ENCODE measurements at places on chromosomes 4 and X. TPM values are rescaled to one million over a fixed set of nuclear protein-coding genes. Genes with fewer than 3 reads are reported as not detected.

DNA sequence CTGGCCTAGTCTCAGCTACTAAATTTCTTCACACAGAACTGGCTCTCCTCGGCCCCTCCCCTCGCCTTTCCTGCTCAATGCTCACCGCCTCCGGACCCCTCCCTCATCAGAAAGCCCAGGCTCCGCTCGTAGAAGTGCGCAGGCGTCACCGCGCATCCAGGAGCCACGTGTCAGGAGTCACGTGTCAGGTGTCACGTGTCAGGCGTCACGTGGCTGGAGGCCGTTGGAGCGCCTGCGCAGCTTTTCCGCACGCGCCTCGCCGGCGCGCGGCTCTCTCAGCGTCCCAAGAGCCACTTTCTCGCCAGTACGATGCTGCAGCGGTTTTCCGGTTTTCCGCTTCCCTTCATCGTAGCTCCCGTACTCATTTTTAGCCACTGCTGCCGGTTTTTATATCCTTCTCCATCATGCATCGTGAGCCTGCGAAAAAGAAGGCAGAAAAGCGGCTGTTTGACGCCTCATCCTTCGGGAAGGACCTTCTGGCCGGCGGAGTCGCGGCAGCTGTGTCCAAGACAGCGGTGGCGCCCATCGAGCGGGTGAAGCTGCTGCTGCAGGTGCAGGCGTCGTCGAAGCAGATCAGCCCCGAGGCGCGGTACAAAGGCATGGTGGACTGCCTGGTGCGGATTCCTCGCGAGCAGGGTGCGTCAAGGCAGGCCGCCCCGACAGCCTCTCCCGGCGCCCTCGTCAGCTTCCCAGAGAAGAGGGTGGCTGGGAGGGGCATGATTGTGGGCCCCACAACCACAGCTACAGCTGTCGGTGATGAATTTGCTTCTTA lies at the start of gene SLC25A31:
SLC25A31 (plus strand) TSS at position 259 of the 772 bp plus-strand sequence; CDS start at position 405, 146 bp downstream.
- no peak for DNase-seq

DNA sequence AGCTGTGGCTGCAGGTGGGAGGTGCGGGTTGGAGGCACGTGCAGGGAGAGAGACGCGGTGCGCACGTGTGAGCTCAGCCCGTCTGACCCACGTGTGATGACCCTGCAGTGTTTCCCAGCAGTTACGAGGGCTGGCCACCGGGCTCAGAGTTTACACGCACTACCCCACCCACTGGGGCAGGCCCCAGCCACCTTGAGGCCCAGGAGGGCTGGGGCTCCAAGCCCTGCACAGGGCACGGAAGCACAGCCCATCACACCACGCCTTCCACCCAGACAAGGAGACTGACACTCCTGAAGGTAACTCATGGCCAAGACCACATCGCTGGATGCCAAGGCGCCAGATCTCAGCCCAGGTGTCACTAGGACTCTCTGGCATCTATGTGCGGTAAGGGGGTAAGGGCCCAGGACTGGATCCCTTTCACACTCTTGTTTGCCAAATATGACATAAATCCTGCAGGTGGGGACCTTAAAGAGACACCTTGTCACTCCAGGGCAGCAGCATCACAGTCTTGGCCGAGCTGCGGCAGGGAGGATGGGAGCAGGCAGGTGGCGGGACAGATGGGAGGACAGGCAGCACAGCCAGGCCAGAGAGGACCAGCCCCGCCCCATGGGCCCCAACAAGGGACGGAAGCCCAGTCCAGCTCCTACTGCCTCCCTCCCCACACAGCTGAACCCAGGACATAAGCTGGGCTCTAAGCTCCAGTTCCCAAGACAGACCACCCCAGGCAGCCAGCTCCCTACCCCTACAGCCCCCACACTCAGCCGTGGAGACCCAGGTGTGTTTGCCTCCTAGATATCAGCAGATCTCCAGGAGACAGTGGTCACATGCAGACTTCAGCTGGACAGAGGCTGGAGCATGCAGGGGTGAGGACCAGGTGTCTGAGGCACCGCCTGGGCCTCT lies 56.8 kb downstream of the ZFYVE28 start:
- peak; percentile 48 for DNase-seq

DNA sequence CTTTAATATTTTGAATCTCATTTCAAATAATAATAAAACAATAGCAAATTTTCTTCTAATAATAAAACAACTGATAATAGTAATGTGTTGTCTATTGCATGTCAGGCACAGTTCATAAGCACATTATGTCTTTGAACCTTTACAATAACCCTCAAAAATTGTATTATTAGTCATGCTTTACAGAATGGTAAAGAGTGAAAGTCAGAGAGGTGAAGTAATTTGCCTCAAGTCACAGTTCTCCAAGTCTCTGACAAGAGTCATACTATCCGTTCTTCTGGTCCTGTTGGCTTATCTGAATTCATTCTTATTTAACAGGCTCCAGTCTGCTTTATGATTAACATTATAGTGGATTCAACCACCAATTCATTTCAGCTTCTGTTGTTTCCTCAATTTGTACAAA lies 313.0 kb downstream of the AFF2 start:
- DNase-seq: no peak

GRCh38 chr4:3283483-3283882 lies 9.3 kb upstream of the RGS12 start:
- no peak for DNase-seq

GRCh38 chrX:50721764-50722521 lies 92.1 kb downstream of the SHROOM4 start:
- DNase-seq: peak; percentile 22

GRCh38 chrX:95059909-95060308 lies 1385.9 kb downstream of the FAM133A start:
- DNase-seq: no peak

DNA sequence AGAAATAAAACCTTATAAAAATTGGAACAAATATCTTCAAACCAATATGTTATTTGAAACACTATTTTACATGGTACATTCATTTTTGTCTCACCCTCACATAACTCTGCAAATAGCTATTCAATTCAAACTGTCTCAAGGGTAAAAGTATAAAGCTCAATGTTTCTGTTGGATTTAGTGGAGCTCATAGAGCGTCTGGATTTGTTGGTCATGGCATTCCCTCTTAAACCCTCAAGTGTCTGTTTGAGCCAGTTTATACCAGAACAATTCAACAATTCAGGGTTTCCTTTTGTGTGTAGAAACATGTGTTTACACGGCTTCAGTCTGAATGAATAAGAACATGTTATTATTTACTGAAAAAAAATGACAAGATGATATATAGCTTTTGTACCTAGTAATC lies 161.6 kb downstream of the PCDH18 start:
- peak; percentile 64 for DNase-seq

DNA sequence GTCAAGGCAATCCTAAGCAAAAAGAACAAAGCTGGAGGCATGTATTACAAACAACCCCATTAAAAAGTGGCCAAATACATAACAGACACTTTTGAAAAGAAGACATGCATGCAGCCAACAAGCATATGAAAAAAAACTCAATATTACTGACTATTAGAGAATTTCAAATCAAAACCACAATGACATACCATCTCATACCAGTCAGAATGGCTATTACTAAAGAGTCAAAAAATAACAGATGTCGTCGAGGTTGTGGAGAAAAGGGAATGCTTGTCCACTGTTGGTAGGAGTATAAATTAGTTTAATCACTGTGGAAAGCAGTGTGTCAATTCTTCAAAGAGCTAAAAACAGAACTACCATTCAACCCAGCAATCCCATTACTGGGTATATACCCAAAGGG lies 604.6 kb upstream of the GRIA3 start:
- DNase-seq: no peak

DNA sequence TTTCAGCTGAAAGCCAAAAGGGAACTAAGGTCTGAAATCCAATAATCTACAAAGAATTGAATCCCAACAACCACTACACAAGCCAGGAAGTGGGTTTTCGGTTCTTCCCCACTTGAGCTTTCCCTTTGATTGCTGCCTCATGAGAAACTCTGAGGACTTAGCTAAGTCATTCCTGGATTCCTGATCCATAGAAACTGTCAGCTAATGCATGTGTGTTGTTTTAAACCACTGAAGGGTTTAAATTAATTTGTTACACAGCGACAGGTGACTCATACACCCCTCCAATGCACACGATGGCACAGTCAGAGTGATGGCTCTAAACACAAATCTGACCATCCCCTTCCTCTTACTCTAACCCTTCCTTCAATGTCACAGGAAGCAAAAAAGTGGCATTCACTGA lies 282.9 kb downstream of the RAB28 start:
- no peak for DNase-seq

DNA sequence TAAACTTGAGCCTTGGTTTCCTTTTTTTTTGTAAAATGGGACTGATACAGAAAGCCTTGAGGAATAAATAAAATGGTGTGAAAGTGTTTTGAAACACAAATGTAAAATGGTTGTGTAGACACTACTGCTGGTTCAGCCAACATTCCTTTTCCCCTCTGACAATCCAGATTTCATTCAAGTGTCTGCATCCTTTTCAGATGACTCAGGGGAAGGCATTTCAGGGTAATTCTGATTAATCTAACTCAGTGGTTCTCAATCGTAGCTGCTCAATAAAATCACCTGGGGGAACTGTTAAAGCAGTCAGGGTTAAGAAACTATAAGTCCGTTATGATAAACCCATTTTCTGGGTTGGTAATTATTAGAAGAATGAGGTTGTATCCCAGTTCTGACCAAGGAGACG lies 4.6 kb downstream of the ARHGAP10 start:
- DNase-seq: no peak

DNA sequence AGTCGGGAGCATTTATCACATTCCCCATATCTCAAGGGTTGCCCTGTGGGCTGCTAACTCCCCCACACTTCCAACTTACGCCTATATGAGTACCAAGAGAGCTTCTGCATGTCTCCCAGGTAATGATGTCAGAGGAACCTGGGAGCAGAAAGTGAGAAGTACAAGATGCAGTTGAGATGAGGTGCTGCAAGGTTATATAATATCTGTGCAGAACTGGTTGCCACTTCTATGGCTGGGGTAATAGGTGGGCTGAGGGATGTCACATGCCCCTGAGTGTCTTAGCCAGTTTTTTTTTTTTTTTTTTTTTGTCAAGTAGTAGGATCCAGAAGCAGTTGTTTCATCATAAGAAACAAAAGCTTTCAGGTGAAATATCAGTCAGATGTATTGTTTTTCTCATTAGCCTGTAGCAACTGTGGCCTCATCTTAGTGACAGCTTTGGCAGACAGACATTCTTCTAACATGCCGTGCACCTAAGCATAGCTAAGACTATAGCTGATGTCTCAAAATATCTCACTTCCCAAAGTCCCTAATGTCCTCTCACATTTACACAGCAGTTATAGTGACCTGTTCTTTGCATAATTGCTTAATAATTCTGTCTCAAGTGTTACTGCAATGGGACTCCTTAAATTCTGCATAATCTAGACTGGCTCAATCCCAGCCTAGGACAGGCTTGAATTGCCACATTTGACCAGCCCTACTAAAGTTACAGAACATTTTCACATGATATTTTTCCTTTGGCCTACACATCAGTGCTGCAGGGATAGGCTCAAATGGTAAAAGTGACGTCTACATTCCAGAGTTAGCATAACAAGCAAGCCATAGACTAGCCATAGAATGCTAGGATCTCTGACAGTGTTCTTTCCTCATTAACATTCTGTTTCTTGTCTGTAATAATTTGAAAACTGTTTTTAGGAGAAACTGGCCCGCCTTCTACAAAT lies 17.9 kb upstream of the MAOB start:
- DNase-seq: no peak

DNA sequence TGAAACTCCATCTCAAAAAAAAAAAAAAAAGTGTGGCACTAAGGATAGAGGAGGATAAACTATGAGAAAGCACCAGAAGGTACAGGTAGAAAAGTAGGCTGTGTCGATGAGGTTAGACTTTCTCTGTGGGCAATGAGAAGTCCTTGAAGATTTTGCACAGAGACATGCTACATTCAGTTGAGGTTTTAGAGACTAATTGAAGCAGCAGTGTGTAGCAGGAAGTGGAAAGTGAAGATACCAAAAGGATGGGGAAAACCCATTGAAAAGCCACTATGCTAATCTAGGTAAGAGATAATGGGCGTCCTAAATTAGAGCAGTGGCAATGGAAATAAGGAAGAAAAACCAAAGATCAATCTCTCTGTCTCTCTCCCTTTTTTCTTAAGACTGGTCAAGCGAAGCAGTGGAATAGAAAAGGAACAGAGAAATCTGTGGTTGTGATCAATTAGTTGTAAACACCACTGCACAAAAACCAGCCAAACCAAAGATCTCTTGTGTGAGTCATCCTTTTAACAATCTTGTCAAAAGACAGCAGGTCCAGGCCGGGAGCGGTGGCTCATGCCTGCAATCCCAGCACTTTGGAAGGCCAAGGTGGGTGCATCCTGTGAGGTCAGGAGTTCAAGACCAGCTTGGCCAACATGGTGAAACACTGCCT lies 3.5 kb downstream of the SPINK2 start:
- no peak for DNase-seq

- DNase-seq: no peak
Measured at GRCh38 chrX:48831909-48832291, 3.5 kb downstream of the PCSK1N start.

GRCh38 chrX:154733066-154733425 lies 17.8 kb downstream of the GAB3 start:
- no peak for DNase-seq

GRCh38 chr4:85658766-85659439 lies 184.0 kb downstream of the ARHGAP24 start:
- no peak for DNase-seq

DNA sequence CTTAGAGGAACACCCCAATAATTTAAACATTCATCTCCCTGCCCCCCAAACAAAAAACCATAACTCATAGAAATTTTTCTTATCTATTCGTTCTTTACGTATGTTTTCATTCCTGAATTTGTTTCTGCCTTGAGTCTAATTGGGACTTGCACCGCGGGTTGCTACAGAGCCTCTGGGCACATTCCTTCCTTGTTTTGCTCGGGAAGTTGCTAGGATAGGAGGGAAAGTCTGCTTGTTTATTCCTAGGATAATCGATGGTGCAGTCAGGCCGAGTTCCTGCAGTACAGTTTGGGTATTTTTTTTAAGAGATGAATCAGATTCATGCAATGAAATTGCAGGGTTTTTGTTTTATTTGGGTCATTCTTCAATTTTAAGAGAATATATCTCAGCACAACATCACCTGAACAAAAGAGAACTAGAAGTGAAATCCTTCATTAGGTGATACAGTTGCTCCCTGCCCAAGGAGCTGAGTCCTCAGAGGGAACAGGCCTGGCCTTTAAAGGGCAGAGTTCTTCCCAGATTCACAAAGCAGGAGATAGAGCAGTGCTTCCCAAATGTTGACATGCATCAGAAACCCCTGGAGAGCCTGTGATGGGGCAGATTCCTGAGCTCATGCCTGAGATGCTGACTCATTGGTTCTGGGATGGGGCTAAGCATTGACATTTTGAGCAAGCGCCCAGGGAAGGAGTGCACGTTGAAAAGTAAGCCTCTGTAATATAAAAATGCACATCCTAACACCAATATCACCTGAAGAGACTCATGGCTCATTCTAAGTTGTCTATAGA lies 114.9 kb upstream of the FAM9B start:
- DNase-seq: no peak

PASD1 gene
- total RNA-seq: not detected

ANK2 gene
- 371 TPM for total RNA-seq

PFKFB1 gene
- total RNA-seq: 0.21 TPM

SLAIN2 gene
- total RNA-seq: 106 TPM

CABS1 gene
- total RNA-seq: not detected

FGD1 gene
- total RNA-seq: 7.5 TPM

SAGE1 gene
- not detected for total RNA-seq

HSPA4L gene
- total RNA-seq: 11.8 TPM

SSR4 gene
- total RNA-seq: 46.4 TPM

Data from tongue (tissue), 3 donors.